A549 treated with dexamethasone at 1 μM for 4 hours (cell line): ENCODE measurements at places on chromosomes 4 and X. TPM values are rescaled to one million over a fixed set of nuclear protein-coding genes. Genes with fewer than 3 reads are reported as not detected.

The ESX1 gene
- 0.06 to 0.19 TPM (median 0.07 TPM) in 4 of 5 replicates, not detected in the other for total RNA-seq

The CITED1 gene
- total RNA-seq, result 1.5 to 2.0 TPM (median 1.7 TPM) in 5 replicates

The PLXNB3 gene
- total RNA-seq, result 1.8 to 4.1 TPM (median 3.0 TPM) in 5 replicates

The GRIA3 gene
- not detected in 5 replicates for total RNA-seq

The UGT2B17 gene
- total RNA-seq, result not detected in 5 replicates

The NDNF gene
- total RNA-seq, result not detected in 5 replicates

The STATH gene
- not detected in 5 replicates for total RNA-seq

The ZNF674 gene
- 2.6 to 3.0 TPM (median 2.8 TPM) in 5 replicates for total RNA-seq

The TBC1D8B gene
- total RNA-seq, result 0.99 to 1.8 TPM (median 1.5 TPM) in 5 replicates

The ARMCX2 gene
- 0.04 TPM in 1 of 5 replicates, not detected in the others for total RNA-seq

The SHROOM3 gene
- 9.5 to 19.2 TPM (median 17.3 TPM) in 5 replicates for total RNA-seq

The RIBC1 gene
- 0.54 to 0.98 TPM (median 0.77 TPM) in 5 replicates for total RNA-seq

The PNMA6F gene
- not detected in 5 replicates for total RNA-seq

The SYNPO2 gene
- total RNA-seq, result 0.72 to 1.3 TPM (median 1.0 TPM) in 5 replicates

The HPGD gene
- total RNA-seq, result 76.6 to 88.4 TPM (median 79.0 TPM) in 5 replicates

The SPATA18 gene
- 3.4 to 5.1 TPM (median 4.6 TPM) in 5 replicates for total RNA-seq

The GAGE1 gene
- total RNA-seq, result 0.17 TPM in 1 of 5 replicates, not detected in the others

The PABPC5 gene
- total RNA-seq, result not detected in 5 replicates

The TMEM150C gene
- 0.59 to 1.2 TPM (median 0.94 TPM) in 5 replicates for total RNA-seq
